ENCODE measurements at places on chromosomes 7 and 10.

DNA sequence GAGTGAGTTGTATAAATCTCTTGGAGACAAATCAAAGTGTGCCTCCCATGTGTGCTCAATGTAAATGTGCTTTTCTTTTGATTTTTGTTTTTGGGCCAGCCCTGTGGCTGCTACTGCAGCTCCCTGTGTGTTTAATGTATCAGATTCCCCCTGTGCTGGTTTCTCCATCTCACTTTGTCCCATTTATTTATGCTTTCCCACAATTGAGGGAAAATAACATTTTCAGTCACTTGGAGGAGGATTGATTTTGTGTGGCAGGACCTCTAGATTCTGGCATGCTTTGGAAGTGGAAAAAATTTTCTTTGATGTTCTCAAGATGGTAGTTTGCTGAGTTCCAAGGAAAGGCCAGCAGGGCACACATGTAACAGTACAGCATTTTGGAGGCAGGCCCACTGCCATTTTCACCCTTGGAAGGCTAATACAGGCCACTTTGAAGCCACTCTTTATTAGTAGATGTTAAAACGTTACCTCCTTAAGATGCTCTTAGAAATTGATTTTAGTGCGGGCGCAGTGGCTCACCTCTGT lies 323.6 kb downstream of the BICC1 start:
- no peak for DNase-seq

DNA sequence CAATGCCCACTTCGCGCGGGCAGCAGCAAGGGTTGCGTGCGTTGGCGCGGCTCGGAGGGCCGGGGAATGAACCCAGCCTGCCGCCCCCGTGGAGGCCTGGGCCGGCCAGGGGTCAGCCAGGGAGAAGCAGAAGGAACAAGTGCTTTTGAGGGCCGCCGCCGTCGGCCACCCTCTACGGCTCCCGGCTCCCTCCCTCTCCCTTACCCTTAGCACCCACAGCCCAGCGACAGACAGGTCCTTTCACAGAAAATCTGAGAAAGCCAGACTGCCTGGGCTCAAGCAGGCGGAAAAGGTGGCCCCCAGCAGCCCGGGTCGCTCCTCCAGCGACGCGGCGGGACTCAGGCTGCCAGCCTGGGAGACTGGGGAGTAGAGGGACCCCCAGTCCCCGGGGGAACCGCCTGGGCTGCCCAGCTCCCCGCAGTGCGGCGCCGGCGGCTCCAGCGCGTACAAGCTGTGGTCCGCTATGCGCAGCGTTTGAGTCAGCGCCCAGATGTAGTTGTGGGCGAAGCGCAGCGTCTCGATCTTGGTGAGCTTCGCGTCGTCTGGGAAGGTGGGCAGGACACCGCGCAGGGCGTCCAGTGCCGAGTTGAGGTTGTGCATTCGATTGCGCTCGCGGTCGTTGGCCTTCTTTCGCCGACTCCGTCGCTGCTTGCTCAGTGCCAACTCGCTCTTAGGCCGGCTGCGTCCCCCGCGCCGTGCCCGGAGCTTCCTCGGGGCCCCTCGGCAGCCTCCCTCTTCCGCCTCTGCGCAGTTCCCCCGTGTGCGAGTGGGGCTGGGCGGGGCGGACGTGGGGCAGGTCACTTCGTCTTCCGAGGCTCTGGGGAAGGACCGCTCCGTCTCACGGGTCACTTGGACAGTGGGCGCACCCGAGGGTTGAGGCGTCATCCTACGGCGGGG lies 815 bp downstream of the NEUROG3 start:
- no peak for DNase-seq

GRCh38 chr7:153638821-153639435 lies 413.3 kb upstream of the DPP6 start:
- no peak for DNase-seq

DNA sequence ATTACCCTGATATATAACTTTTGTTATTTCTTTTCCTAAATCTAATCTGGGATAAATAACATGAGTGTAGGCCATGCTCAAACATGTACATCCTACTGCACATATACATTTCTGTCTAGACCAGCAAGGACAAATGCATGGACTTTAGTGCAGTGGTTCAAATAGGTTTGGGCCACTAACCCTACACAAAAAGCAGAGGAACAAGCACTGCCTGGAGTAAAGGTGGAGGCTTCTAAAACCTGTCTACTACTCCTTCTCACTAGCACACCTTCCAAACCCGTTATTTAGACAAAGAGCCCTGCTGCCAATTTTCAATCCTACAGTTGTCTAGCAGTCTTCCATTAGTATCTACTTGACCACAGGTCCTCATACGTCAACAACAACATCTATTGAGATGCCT lies 34.8 kb downstream of the SGCE start:
- DNase-seq, result no peak

DNA sequence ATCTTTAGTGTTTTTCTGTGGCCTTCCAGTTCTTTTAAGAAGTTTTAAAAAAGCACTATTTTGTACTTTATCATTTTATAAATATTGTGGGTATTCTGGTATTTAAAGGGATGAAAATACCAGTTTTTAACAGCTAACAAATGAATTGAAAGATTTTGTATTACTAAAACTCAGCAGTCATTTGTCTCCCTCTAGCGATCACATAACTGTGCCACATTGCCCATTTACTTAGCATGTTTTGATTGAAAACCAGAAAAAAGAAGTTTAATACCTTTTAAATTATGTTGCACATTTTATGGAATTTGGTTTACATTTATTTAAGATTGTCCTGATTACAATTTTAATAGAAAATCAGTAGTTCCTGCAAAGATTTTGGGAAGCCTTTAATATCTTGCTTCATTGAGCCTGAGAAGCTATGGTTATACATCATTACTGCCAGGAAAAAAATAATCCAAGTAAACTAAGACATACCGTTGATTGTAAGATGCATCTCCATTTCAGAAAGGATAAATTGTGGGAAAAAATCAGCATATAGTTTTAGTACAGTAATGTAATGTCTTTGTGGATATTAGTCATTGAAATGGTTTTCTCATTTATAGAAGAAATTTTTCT lies 34.9 kb downstream of the TAX1BP1 start:
- DNase-seq, result no peak

DNA sequence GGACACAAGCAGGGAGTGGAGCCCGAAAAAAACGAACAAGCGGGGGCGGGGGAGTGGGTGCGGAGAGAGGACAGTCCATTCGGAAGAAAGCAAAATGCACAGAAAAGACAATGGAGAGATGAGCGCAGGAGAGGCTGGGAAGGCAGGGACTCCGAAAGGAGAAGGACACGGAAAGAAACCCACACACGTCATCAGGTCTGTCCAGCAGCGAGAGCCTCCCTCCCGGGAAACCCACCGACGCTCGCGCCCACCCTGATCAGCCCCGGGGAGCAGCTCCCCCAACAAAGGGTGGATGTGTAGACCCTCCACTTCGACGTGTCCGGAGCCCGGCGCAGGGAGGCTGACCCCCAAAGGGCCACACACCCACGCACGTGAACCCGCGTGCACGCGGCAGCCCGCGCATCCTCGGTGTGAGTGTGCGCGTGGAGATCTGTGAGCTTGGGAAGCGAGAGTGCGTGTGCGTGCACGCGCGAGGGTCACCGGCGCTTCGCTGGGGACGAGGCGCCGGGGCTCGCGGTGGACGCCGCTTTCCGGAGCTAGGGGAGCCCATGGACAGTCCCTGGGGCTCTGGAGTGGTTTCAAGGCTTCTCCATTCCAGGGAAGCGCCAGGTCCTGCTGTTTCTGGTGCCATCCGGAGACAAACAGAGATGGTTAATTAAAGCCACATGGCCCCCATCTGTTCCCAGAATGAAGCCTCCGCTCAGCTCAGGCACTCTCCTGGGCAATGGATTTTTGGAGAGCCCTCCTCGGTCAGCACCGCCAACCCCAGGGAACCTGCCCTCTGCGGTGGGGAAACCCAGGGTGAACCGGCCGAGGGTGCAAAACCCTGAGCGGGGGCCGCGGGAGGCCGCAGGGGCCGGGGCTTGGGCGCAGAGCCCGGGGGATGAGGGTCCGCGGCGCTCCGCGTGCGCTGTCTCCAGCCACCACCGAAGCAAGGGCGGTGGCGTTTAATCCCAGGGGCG lies 916 bp downstream of the LAMB1 start:
- no peak for DNase-seq

GRCh38 chr10:75935650-75936400 lies 504.4 kb downstream of the LRMDA start:
- DNase-seq, result no peak

GRCh38 chr7:51234609-51235308 lies 81.8 kb downstream of the COBL start:
- DNase-seq, result no peak

- no peak for DNase-seq
Observed at GRCh38 chr7:37048674-37049073, 324.4 kb upstream of the AOAH start.

- no peak for DNase-seq
Observed at GRCh38 chr7:27151341-27151930, 947 bp downstream of the HOXA3 start.

- DNase-seq, result no peak
Observed at GRCh38 chr7:30162622-30163124, 27.9 kb downstream of the MTURN start.

GRCh38 chr10:12597788-12598765 lies 248.7 kb downstream of the CAMK1D start:
- DNase-seq, result no peak

GRCh38 chr7:142712617-142712957 lies 36.7 kb upstream of the PRSS1 start:
- DNase-seq, result no peak

- DNase-seq, result no peak
Observed at GRCh38 chr10:84176351-84176750, 2.8 kb downstream of the GPR15LG start.

DNA sequence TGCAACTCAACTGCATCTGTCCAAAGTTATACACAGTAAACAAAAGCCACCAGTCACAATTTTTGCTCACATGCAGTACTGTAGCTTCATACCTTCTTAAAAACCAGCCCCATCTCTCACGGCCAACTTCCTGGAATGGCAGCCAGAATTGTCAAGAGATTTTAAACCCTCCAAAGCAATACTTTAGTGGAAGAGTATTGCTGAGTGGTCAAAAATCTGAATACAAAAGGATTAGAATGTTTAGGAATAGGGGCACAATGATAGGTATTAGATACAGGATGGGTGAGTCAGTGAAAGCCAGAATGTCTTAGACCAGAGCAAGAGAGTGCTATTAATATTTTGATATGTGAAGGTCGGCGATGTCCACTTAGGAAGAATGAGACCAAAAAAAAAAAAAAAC lies 193.9 kb downstream of the AGMO start:
- DNase-seq, result no peak

- DNase-seq, result no peak
Observed at GRCh38 chr10:48452879-48453412, 146.5 kb downstream of the MAPK8 start.

- no peak for DNase-seq
Observed at GRCh38 chr7:91355695-91356435, 91.6 kb downstream of the FZD1 start.

DNA sequence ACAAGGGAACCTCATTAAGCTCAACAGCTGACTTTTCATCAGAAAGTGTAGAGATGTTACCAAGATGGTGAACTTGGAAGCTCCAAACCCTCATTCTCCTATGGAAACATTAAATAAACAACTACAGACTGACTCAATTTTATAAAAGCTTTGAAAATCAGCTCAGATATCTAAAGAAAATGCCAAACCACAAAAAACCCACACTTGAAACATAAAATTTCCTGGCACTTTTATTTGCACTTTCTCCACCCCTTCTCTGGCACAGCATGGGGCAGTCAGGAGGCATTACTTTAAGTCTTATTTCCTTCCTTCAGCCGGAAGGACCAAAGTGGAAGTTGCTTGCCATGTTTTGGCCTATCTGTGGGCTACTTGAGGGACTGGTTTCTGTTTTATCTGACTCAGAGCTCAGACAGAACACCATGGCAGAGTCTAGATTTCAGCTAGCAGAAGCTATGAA lies 114.7 kb downstream of the ODAD2 start:
- no peak for DNase-seq

DNA sequence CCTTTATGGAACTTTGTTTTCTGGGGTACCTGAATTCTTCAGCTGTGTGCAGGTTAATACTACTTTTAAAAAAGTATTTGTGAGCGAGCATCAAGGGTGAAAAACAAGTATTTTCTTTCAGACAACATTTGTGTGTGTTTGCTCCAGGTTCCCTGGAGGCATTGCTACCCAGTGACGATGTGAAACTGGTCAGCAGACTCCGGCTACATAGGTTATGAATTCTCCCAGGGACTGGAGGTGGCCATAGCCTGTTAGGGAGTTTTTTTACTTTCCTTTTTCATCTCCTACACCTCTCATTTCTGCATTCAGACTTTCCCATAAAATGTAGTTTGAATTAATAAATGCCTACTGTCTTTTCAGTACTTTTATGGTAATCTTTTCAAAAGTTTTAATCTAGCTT lies 7.6 kb downstream of the AKR1D1 start:
- no peak for DNase-seq

DNA sequence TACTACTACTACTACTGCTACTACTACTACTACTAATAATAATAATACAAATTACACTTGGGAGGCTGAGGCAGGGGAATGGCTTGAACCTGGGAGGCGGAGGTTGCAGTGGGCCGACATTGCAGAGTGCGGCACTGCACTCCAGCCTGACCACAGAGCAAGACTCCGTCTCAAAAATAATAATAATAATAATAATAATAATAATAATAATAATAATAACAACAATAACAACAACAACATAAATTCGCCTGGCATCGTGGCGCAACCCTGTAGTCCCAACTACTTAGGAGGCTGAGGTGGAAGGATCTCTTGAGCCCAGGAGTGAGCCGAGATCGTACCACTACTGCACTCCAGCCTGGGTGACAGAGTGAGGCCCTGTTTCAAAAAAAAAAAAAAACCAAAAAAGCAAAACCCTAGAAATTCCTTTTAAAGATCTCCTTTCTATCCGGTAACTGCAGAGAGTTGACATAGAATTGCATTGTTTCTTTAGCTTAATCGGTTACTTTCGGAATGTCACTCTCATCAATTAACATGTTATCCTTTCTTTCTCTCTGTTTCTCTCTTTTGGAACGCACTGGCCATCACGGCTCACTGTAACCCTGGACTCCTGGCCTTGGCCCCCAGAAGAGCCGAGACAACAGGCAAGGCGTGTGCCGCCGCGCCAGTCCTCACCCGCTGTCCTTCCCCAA lies 972 bp downstream of the PHYH start:
- DNase-seq, result no peak

DNA sequence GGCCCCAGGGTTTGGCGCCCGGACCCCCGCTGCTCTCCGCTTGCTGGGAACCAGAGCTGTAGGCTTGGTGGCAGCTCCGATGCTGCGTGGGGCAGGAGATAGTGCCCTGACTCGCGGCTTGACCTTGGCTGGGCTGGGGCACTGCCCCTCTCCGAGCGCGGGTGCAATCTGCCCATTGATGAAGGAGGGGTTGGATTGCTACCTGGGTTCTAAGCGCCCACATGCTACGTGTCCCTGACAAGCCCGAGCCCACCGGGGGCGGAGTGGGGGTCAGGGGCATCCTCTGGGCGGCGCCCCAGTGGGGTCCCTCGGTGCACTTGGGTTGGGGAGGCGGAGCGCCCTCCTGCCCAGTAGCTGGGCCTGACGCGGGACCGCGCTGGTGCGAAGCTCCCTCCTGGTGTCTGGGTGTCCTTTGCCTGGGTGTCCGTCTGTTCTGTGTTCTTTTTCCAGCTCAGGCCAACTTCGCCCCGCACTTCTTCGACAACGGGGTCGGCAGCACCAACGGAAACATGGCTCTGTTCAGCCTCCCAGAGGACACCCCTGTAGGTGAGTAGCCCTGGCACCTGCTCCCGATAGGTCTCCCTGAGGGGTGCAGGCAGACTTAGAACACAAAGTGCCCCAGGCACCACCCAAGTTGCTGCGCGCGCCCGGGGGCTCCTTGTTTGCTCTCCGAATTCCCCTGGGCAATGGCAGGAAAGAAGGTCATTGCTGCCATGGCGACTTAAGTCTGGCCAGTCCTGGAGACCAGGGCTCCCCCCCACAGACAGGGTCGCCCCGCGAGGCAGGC lies 900 bp downstream of the CDHR1 start:
- no peak for DNase-seq

- no peak for DNase-seq
Observed at GRCh38 chr10:105993609-105994008, 1170.9 kb downstream of the SORCS1 start.
